ENCODE measurements at places on chromosomes 16 and 17.

DNA sequence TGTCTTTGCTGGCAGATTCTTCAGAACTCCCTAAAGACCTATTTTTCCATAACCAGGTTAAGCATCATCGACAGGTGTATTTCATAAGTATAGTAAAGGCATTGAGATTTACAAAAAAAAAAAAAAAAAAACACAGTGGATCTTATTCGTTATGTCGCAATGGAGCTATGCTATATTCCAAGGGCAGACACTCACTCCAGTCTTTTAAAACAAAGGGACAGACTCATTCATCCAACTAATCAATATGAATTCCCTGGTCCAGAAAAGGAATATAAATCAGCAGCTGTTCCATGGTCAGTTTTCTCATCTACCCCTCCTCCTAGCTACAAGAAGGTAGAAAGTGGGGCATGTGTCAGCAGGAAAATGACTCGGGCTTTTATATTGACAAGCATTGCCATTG lies 97.7 kb upstream of the MON1B start:
- DNase-seq, result no peak

DNA sequence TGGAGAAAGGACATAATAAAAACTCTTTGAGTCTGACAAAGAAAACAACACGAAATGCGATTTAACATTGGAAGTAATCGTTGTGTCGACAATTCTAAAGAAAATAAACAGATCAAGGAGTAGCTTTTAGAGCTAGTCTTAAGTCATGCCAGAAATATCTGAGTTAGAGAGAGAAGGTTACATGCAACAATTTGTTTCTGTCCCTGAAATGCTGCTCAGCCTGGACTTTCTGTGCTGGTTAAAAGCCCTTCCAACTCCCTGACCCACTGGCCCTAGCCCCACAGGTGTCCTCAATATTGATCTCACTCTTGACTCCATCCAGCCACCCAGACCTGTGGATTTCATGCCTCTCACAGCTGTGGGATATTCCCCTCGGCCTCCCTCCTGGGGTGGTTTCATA lies 33.2 kb upstream of the TEX2 start:
- no peak for DNase-seq

DNA sequence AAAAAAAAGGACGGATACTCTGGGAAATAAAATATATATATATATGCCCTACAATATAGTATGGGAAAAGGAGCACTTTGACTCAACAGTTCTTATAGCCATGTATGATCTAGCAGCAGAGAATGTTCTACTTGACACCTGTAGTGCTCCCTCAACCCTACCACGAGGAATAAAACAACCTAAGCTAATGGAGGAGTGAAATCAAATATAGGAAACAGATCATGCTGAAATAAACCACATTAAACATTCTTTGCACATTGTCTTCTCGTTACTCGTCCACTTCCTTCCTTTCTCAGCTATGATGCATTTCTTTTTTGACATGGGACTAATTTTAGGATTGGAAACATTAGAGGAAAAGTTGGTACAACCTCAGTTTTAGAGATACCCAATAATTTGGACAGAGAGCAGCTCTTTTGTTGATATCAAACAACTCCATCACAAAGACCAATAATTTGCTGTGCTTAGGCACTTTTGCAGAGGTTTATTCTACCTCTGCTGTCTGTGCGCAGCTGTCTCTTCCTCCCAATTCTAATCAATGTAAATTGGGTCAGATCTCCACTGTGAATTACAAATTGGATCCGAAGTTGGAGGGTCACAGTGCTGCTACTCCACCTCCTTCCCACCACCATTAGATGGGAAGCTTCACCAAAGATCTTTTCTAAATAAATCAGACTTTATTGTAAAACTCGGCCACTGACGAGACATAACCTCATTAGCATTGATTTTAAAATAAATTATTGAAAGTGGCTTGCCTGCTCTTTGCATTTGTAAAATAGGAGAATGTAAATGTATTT lies 65.8 kb downstream of the SNX11 start:
- no peak for DNase-seq

DNA sequence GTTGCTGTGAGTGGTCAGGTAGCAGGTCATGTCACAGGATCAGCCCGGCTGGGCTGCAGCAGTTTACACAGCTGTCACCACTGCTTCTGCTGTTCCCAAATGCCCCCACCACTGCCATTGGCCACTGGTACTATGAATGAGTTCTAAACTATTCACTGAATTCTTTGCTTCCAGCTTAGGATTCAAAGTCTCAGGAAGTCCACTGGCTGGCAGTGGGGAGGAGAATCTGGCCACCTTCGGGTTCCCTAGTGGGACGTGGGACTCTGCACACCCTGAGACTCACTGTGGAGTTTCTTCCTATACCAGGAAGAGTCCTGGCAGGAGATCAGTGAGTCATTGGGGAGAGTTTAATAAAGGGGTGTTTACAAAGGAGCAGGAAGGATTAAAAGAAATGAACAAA lies 6.9 kb downstream of the MT1X start:
- DNase-seq, result no peak

DNA sequence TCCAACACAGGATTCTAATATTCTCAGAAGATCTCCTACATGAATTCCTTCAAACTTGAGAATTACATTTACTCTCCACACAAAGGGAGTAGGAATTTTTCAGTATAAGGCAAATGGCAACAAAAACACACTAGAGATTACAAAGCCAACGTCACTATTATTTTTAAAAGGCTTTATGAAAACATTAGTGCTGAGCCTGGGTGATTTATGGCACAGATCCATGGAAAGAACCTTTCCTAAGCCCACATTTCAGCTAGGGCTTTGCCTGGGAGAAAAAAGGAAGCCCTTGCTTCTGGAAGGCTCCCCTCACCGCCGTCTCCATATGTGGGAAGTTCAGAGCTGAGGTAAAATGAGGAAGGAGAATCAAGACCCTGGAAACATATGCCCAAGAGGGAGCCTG lies 499.4 kb upstream of the HSBP1 start:
- DNase-seq, result no peak

GRCh38 chr16:12802661-12803060 lies 1.0 kb downstream of the CPPED1 start:
- DNase-seq, result no peak

DNA sequence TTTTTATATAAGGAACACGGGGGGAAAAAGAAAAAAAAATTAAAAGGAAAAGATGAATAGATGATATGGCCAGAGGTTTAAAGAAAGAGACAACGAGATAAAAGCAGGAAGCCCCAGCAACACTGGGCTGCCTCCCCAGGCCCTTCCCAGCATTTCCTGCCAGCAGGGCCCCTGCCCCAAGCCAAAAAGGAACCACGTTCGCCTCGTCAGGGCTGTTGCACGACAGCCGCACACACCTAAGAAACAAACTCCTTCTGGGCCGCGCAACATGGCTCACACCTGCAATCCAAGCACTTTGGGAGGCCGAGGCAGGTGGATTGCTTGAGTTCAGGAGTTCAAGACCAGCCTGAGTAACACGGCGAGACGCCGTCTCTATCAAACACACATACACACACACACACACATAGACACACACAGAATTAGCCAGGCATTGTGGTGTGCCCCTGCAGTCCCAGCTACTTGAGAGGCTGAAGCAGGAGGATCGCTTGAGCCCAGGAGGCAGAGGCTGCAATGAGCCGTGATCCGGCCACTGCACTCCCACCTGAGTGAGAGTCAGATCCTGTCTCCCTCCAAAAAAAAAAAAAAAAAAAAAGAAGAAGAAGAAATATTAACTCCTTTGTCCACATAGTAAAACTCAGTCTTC lies 83.0 kb downstream of the ANKRD11 start:
- no peak for DNase-seq
